ENCODE measurements at places on chromosomes 13 and 19.
A peak's percentile ranks its signal among the peaks of the same experiment; 100 is the strongest.

DNA sequence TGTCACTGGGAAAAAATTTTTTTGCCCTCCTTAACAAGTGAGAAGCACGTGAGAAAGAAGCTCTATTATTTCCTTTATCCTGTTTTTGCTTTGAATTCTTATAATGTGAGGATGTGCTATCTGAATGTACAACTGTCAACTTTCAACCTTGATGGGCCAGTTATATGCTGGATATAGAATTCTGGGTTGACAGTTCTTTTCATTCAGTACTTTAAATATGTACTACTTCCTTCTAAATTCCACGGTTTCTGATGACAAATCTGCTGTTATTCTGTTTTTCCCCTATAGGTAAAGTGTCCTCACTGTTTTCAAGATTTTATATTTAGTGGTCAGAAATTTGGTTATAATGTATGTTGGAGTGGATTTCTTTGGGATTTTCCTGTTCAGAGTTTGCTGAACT is 29.9 kb downstream of the ZDHHC20 start:
- no peak for DNase-seq

- DNase-seq, result no peak
These were observed 21.2 kb upstream of the VWA8 start for GRCh38 chr13:41981951-41982715.

DNA sequence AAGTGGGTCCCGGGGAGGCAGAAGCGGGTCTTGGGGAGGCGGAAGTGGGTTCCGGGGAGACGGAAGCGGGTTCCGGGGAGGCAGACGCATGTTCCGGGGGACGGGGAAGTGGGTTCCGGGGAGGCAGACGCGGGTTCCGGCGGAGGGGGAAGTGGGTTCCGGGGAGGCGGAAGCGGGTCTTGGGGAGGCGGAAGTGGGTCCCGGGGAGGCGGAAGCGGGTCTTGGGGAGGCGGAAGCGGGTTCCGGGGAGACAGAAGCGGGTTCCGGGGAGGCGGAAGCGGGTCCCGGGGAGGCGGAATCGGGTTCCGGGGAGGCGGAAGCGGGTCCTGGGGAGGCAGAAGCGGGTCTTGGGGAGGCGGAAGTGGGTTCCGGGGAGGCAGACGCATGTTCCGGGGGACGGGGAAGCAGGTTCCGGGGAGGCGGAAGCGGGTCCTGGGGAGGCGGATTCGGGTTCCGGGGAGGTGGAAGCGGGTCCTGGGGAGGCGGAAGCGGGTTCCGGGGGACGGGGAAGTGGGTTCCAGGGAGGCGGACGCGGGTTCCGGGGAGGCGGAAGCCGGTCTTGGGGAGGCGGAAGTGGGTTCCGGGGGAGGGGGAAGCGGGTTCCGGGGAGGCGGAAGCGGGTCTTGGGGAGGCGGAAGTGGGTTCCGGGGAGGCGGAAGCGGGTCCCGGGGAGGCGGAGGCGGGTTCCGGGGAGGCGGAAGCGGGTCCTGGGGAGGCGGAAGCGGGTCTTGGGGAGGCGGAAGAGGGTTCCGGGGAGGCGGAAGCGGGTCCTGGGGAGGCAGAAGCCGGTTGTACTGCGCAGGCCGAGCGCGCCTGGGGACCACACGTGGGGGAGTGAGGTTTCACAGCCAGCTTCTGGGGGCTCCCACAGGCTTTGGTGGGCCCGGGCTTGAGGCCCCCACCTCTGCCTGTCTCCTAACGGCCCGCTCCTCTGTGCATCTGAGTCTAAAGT is 2.5 kb downstream of the SHC2 start:
- no peak for DNase-seq

- DNase-seq, result no peak
These were observed 656 bp downstream of the ZNF155 start for GRCh38 chr19:43984687-43985000.

DNA sequence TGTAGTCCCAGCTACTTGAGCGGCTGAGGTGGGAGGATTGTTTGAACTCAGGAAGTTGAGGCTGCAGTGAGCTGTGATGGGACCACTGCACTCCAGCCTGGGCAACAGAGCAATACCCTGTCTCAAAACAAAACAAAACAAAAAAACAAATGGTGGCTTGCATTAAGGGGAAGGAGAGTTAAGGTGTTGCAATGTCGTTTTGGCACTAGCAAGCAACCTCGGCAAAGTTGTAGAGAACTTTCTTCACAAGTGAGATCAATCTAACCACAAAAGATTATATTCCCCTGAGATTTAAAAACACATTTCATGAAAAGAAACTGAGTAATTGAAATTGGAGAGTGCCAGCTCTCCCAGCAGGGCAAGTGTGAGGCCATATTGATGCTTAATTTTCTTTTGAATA is 153.7 kb downstream of the KLF5 start:
- no peak for DNase-seq

- DNase-seq, result no peak
These were observed at the start of gene GAS6 for GRCh38 chr13:113863524-113864272. TSS of gene GAS6 (minus strand) at chr13:113864076. CDS start at chr13:113863920, 156 bp downstream.

- no peak for DNase-seq
These were observed 87.7 kb downstream of the SGCG start for GRCh38 chr13:23268441-23268840.

GRCh38 chr13:44211704-44212346 is 161.8 kb upstream of the SERP2 start:
- DNase-seq, result no peak

- DNase-seq, result no peak
These were observed 209.1 kb downstream of the DIAPH3 start for GRCh38 chr13:59954601-59955000.

- no peak for DNase-seq
These were observed 42.2 kb upstream of the FLT1 start for GRCh38 chr13:28537171-28537570.

DNA sequence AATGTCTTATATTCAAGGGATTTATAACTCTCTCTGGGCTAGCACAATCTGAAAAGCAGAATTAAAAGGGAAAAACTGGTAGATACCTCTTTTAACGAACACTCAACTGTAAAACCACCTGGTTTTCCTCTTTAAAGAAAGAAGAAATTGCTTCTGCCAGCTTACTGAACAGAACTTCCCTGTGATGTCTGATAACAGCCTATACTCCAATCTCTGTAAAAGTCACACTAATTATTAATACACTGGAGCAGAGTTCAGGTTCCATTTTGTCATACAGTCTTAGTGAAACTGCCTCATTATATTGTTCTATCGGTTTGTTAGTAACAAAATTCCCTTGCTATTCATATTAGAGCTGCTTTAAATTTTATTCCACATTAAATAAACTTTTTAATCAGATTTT is 251.0 kb upstream of the STARD13 start:
- no peak for DNase-seq

- DNase-seq, result no peak
These were observed 16.1 kb upstream of the TTYH1 start for GRCh38 chr19:54399189-54399588.

DNA sequence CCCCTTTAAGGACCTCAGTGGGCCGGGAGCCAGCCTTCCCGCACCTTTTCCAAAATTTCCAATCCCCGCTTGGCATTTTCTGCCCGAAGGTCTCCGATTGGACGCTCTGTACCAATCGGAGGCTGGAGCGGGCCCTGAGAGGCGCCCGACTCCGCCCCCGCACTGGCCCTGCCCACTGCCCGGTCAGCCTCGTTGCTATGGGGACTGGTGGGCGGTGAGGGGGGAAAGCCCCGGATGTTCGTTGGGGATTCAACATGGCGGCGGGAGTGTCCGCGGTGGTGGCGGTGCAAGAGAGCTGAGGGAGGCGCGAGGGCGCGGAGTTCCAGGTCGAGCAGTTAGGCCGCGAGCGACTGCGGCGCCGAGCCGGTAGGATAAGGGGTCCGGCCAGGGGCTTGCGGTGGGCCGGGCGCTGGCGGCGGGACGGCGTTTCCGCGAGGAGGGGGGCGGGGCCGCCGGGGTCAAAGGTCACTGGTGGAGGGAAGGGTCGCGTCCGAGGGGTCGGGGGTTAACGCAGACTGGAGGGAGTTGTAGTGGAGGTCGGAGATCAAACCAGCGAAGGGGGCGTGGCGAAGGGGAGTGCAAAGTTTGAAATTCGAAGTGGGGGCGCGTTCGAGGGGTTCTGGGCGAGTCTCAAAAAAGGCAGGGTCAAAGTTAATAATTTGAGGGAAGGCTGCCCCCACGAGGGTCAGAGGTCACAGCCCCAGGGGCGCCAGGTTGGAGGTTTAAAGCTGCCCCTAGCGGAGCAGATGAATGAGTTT is at the start of gene PAK4:
TSS of gene PAK4 (plus strand) at position 233 of the 758 bp plus-strand sequence. CDS start 43,768 bp downstream, outside the sequence.
- peak; percentile 84 for DNase-seq

GRCh38 chr19:44879309-44880065 is 11.6 kb upstream of the TOMM40 start:
- no peak for DNase-seq

GRCh38 chr13:66520511-66521355 is 709.4 kb downstream of the PCDH9 start:
- DNase-seq, result no peak

DNA sequence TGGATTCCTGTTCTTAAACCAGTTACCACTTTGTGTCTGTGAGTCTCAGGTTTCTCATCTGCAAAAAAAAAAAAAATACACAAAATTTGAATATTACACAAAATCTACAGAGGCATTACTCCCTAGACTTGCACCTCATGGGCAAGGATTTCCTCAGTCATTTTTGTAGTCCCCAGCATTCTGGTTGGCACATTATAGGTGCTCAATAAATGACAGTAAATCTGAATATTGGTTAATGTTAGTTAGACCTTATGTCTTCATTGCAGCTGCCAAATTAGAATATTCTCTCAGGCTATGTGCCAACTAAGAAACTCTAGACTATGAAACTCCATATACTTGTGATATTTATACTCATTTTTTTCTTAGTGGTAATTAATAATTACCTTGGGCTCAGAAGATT is 2.2 kb downstream of the ZNF507 start:
- DNase-seq, result no peak

GRCh38 chr13:111184458-111185401 is 69.6 kb downstream of the ARHGEF7 start:
- DNase-seq, result peak; percentile 16

GRCh38 chr19:19062454-19063182 is 1.2 kb upstream of the SLC25A42 start:
- DNase-seq, result no peak

- no peak for DNase-seq
These were observed 83.3 kb upstream of the ZNF536 start for GRCh38 chr19:30288911-30289310.

DNA sequence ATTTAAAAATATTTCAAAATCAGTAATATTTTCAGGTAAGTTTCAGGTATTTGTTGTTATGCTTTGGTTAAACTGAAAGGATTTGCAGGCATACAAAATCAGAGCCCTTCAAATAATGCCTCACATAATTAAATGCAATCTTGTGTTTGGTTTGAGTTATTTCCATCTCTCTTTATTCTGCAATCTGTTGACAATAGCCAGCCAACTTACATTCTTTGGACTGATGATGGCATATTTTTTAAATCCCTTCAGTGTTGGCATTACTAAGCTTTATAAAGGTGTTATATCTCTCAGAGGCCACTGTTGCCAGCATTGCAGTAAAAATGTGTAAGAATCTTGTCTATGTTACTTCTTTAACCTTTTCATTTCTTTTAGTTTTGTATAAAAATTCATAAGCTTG is 257.2 kb upstream of the RFC3 start:
- DNase-seq, result no peak

DNA sequence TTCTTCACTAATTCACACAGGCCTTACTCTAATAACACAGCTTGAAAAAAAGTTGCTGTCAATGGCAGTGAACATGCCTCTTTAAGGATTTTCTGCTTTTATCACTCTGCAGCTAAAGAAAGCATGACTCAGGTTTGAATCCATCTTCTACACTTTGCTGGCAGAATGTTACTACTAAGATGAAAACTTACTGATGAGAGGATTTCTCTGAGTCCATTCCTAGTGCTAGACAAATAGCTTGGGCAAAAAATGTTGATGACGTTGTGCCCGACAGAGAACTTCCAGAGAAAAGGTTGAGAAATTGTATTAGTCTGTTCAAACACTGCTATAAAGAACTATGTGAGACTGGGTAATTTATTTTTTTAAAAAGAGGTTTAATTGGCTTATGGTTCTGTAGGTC is 572.0 kb downstream of the IRS2 start:
- no peak for DNase-seq

GRCh38 chr19:11264452-11265176 is 2.3 kb upstream of the DOCK6 start:
- DNase-seq, result no peak

DNA sequence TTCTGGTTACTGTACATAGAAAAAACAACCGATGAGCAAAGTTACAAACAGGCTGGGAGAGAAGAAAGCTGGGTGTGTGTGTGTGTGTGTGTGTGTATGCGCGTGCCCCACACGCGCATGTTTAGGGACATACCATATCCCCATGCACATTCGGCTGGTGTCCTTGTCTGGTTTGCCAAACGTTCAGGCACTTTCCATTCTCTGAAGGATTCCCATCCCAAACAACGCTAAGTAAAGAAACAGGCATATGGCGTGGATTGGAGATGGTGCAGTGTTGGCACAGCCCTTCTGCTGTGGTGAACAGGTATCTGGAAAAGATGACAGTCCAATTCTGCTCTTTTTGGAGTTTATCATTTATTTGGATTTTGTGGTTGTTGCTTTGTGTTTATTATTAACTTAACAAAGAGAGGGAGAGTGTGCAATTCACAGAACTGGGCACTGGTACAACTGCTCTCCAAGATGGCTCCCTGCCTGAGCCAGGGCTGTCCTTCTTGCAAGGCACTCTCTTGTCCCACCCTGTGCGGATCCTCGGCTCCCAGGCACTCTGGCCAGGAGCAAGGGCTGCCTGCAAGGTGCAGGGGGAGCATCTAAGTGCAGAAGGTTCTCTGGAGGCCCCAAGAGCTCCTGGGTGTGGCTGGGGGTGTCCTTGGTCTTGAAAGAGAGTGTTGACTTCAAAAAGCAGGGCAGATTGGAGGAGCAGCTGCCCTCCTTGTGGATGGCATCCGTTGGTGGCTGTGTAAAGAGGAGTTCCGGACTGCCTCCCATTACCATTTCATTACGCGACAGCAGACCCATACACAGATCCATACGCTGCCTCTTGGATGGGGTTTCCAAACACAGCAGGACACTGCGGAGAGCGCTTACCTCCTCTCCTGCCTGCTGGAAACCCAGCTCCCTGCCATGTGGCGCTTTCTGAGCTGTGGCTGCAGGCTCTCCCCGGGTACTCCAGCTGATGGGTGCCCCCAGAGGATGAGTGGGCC is 263.1 kb downstream of the ZNF536 start:
- DNase-seq, result no peak

- DNase-seq, result no peak
These were observed 12.6 kb upstream of the METTL21C start for GRCh38 chr13:102707467-102707866.

DNA sequence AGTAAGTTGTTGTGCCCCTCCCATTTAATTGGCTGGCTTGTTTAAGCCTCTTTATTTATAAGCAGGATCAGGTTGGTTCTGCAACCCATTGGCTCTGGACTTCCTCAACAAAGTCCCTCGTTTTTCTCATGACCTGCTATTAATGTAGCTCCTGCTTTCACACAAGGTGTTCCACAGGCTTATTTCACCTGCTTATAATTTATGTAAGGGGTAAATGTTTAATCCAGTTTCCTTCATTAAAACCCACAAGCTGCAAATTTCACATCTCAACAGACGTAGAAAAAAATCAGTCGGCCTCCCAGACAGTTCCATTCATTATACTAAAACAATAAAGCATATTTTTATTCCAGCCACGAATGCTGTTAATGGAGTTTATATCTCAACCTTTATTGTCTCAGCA is 86.1 kb downstream of the TBC1D4 start:
- DNase-seq, result no peak

GRCh38 chr13:72852207-72852606 is 70.3 kb downstream of the PIBF1 start:
- DNase-seq, result no peak

- no peak for DNase-seq
These were observed 1463.4 kb upstream of the PCDH20 start for GRCh38 chr13:62879071-62879470.

- no peak for DNase-seq
These were observed 22.6 kb downstream of the SAE1 start for GRCh38 chr19:47153266-47153665.
